ENCODE measurements at places on chromosomes 1 and 21.

DNA sequence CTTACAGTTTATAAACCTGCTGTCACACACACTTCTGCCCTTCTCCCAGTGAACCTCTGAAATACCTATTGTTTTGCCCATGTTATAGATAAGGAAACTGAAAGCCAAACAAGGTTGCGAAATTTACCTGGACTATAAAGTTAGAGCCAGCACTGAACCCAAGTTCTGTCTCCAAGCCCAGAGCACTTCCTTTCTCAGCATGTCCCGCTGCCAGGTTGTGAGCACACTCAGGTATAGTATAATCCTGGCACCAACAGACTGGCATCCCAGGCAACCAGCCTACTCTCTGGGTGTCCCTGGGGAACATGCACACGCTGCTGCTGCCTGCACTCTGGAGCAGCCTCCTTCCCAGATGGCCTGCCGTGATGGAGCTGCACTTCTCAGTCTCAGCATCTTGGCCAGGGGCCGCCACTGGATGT lies 45.1 kb downstream of the PGBD5 start:
- DNase-seq: no peak

DNA sequence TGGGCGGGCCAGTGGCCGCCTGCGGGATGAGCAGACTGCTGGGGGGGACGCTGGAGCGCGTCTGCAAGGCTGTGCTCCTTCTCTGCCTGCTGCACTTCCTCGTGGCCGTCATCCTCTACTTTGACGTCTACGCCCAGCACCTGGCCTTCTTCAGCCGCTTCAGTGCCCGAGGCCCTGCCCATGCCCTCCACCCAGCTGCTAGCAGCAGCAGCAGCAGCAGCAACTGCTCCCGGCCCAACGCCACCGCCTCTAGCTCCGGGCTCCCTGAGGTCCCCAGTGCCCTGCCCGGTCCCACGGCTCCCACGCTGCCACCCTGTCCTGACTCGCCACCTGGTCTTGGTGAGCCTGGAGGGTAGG lies 2.1 kb downstream of the B4GALT2 start:
- no peak for DNase-seq

GRCh38 chr1:69523032-69523431 lies 44.7 kb upstream of the LRRC7 start:
- no peak for DNase-seq

DNA sequence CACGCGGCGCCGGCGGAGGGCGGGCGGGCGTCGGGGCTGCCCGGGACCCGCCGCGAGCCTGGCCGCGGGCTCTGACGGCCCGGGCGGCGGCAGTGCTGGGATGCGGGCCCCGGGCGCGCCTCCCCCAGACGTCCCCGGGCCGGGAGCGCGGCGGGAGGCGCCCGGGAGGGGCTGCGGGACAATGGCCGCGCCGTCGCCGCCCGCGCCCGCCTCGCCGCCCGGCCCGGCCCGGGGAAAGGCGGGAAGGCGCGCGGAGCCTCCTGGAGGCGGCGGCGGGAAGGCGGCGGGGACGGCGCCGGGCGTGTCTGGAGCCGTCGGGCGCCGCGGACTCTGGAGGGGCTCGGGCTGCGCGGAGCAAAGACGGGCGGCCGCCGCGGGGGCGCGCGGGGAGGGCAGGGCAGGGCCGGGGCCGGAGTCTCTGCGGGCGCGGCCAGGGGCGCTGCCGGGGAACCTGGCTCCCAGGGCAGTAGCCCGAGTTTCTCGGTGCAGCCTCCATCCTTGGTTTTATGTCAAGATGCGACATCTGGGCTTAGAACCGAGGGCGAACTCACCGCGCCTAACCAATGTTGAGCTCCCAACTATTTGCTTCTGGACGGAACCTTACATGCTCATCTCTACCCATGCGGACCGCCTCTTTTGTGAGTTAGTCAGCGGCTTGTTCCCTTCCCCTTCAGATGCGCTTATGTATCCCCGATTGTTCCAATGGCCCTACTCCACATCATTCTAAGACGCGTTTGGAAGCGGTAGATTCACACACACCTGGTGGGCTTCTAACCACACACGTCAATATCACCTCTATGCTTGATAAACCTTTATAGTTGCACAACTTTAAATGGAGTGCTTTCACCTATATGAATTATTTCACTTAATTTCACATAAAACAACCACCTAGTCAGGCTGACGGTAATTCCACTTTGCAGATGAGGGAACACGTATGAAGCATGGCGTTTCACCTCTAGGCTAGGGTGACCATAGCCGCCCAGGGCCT lies 651 bp downstream of the ZBTB8A start:
- DNase-seq: peak; percentile 69

DNA sequence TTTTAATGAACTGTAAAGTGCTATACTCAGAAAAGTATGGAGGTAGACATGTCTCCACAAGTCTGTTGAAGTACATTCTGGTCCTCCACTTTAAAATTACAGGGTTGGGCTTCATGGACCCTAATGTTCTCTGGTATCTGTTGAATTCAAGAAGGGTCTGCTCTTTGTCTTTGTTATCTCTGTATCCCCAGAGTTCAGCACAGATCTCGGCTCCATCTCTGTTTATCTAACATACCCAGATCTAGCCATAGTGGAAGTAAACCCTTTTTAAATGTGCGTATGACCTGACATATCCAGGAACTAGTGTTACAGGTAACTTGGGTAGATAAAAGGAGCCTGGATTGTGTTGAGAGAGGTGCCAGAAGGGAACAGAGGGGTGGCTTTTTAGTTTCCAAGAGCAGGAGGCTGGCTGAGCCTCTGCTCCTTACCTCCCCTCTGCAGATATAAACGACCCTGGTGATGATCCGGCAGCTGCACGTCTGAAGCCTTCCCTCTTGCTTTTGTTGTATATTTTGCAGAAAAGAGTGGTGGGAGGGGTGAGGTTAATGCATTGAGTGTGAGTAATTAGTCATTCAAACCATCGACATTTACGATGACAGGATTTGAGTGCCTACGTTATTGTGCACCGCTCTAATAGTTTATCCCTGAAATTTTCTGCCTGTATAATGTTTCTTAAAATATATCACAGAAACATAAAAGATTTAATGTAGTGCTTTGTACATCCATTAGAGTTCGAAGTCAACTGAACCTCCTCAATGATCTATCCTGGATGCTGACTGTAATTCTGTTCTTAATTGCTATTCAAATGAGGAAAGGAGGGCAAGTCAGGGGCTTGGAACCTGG lies 30.8 kb downstream of the ELAVL4 start:
- DNase-seq: no peak

GRCh38 chr1:83673312-83673711 lies 325.6 kb downstream of the TTLL7 start:
- DNase-seq: no peak

DNA sequence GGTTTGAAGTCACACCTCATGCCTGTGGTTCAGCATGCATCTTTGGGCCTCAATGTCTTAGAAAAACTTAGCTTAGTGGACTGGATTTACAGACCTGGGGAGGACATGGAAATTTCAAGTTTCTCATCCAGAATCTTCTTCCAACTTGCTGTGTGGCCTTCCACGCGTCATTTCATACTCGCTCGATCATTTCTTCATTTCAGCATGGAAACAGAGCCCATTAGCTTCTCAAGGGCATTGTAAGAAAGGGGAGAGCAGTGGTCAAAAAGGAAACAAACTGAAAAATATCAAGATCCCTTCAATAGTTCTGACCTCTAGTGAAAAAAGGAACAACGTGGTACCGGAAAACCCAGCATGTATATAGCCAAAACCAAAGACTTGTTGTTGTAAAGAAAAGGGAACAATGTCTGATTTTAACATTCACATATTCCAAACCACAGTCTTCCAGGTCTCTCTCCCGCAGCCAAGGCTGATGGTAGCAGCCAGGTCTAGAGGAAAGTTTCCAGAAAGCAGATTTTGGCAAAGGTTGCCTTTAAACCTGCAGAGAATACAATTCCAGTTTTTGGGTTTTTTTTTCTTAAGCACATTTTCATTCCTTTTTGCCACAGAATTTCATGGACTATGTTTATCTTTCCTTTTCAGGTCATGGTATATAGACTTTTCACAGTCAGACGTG lies 97.0 kb upstream of the CDC42BPA start:
- no peak for DNase-seq

- no peak for DNase-seq
Observed at GRCh38 chr1:59752556-59753414, 62.0 kb upstream of the HOOK1 start.

DNA sequence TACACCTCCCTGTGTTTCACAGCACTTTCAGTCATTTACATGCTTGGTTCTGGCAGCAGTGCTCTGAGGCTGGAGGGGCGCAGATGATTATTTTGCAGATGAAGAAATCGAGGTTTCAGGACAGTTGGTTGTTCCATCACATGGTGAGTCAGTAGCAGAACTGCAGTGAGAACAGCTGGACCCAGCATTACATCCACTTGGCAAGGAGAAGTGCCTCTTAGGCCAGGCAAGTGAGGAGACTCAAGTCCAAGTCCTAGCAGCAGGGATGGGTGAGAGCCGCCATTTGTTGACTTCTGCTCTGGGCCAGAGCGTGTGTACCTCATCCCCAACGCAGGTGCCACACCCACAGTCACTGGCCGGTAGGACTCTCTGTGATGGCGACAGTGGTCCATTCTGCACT lies 26.8 kb upstream of the EPHA8 start:
- DNase-seq: no peak

DNA sequence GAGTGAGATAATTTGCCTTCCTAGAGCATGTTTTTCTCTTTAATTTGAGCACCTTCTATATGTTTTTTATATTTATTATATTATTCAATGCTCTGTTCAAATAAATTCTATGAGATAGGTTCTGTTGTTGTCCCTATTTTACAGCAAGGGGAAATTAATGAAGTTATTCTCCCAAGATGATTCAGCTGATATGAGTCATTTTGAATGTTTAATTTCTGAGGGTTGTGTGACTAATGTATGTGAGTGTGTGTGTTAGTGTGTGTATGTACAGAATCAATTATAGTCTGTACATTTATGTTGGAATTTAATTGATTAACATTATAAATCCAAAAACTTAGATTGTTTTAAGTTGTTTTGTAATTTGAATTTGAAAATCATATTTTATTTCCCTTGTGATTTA lies 1536.7 kb upstream of the B3GALT2 start:
- no peak for DNase-seq

GRCh38 chr1:91819038-91819788 lies 66.7 kb downstream of the TGFBR3 start:
- no peak for DNase-seq

GRCh38 chr1:95475686-95476457 lies 241.9 kb downstream of the RWDD3 start:
- DNase-seq: no peak

- DNase-seq: no peak
Observed at GRCh38 chr21:42293649-42294272, 21.4 kb downstream of the TFF3 start.

DNA sequence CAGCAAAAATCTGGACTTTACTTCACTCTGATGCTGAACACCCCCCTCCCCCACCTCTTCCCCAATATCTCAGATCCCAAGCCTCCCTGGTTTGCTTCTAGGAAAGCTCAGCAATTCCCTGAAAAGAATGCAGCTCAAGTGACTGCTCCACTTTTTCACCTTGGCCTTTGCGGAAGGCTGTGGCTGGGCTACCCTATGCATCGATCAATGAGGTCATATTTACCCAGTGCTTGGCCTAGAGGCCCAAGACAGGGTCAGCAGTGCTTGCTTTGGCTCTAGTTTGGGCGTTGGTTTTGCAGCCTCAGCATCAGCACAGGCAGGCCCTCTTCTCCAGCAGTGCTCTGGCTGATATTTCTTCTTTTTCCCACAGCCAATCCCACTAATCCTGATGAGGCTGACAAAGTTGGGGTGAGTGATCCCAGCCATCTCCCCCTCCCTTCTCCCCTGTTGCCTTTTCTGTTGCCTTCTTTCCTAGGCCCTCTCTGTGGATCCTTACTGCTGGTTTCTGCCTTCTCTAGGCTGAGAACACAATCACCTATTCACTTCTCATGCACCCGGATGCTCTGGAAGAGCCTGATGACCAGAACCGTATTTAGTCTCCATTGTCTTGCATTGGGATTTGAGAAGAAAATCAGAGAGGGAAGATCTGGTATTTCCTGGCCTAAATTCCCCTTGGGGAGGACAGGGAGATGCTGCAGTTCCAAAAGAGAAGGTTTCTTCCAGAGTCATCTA lies 14.2 kb downstream of the FCGR2B start:
- no peak for DNase-seq

DNA sequence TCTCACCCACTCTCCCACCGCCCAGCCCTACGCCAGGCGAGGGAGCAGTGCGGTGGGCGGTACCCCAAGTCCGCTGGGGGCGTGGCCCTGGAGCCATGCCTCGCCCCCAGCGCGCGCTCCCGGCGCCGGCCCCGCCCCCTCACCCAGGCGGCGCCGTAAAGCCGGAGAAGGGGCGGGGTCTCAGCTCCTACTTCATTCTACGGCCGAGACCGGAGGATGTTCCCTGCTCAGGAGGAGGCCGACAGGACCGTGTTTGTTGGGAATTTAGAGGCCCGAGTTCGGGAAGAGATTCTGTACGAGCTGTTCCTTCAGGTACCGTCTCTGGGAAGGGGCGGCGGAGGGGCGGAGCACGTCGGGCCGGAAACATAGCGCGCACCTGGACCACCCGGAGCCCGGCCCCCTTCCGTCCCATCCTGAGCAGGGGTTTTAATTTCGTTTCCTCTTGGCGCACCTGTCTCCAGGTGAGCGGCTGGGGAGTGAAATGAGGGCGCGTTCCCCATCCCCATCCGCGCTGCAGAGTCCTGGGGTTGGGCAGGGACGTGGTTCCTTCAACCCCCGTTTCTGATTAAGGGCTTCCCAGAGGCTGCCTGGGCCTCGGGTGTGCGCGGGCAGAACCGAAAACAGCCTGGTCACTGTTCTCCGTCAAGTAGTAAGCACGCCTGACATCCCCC lies at the start of gene RBM11:
RBM11 (plus strand) TSS at position 187 of the 671 bp plus-strand sequence; CDS start at position 217, 30 bp downstream.
- peak; percentile 87 for DNase-seq

GRCh38 chr1:16138772-16139221 lies 17.1 kb downstream of the EPHA2 start:
- DNase-seq: no peak

DNA sequence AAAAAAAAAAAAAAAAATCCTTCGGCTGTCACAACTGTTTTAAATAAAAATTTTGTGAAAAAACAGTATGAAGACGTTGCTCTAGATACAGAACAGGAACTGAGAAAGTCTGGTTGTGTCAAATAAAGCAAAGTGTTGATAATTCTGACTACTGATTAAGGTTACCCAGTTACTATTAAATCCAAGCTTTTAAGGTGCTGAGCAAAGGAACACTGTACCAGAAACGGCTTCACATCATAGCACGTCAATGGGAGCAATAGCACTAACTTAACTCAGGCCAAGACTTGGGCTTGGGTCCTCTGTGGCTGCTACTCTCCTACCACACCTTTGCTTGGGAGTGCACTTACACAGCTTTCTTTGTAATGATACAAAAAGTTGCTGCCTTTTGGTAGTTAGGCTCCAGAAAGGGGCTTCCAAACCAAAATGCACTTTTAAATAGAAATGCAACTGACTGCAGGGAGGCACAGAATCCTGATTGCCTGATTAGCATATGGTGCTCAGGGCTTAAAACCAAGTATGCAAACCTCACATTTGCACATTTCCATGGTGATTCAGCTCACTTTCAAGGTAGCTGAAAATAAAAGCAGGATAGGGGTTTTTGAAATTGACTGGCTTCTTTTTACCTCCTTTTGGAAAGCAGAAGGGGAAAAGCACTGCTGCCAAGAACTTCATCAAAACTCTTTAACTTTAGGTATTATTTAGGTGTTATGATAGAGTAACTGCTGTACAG lies 6.3 kb downstream of the MCL1 start:
- no peak for DNase-seq

GRCh38 chr1:68147534-68148171 lies 84.7 kb downstream of the WLS start:
- no peak for DNase-seq

- DNase-seq: no peak
Observed at GRCh38 chr1:7454895-7455784, 316.0 kb upstream of the VAMP3 start.

All from nephron progenitor cell (in vitro differentiated cells).